ENCODE measurements at places on chromosomes 6 and 20.

DNA sequence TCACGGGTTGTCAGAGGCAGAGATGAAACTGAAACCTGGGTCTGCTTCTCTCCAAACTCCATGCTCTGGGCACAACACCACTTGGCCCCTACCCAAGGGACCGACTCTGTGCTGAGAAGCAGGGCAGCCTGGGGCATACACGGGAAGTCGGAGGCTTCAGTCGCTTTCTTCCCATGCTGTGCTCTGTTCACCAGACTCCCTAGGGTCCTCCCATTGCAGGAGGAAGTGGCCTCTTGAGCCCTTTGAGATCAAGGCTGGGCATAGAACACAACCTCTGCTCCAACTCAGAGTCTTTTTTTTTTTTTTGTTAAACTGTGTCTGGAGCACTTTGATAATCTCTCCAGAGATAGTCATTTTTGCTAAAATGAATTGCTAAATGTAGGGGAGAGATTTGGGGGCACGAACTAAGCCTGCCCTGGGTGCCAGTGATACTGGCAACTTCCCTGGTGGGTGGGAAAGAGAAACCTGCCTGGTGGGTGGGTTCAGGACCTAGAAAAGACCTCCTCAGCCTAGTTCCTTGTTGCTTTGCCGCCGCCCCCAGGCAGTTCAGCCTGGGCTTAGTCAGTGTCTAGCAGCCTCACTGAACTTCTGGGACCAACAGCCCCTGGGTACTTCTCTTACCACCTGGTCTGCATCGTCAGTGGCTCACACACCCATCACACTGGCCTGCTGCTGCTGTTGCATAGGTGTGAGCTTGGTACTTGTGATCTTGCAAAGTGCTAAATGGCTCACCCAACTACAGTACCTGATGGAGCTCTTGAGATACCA is 62.0 kb downstream of the PPP1R14C start:
- no peak for DNase-seq

- DNase-seq: no peak
These were observed 8.1 kb downstream of the PSORS1C2 start for GRCh38 chr6:31130751-31131150.

GRCh38 chr6:123990376-123990775 is 186.7 kb downstream of the NKAIN2 start:
- peak; percentile 8 for DNase-seq

- DNase-seq: peak; percentile 96
These were observed 59.9 kb upstream of the MAP7 start for GRCh38 chr6:136609873-136610706.

GRCh38 chr6:53765270-53765669 is 29.5 kb upstream of the LRRC1 start:
- peak; percentile 67 for DNase-seq

GRCh38 chr20:5260889-5261288 is 55.9 kb downstream of the PROKR2 start:
- DNase-seq: no peak

GRCh38 chr20:47126709-47127108 is 229.8 kb downstream of the ZMYND8 start:
- peak; percentile 79 for DNase-seq

- no peak for DNase-seq
These were observed 4.9 kb downstream of the CENPQ start for GRCh38 chr6:49468042-49468441.

DNA sequence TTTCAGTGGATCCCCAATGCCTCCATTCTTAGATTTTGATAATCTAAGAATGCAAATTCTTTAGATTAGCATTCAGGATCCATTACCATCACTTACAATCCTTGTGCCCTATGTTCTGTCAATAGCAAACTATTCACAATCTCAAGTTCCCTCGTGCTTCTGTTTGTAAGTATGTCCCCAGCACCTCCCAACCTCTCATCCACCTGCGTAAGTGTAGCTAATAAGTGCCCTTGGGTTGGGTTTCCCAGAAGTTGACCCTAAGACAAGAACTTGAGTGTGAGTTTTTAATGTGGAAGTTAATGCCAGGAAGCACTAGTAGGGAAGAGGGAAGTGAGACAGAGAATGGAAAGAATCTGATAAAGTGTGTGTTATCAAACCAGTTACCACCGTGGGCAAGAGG is 72.6 kb upstream of the PAK5 start:
- no peak for DNase-seq

DNA sequence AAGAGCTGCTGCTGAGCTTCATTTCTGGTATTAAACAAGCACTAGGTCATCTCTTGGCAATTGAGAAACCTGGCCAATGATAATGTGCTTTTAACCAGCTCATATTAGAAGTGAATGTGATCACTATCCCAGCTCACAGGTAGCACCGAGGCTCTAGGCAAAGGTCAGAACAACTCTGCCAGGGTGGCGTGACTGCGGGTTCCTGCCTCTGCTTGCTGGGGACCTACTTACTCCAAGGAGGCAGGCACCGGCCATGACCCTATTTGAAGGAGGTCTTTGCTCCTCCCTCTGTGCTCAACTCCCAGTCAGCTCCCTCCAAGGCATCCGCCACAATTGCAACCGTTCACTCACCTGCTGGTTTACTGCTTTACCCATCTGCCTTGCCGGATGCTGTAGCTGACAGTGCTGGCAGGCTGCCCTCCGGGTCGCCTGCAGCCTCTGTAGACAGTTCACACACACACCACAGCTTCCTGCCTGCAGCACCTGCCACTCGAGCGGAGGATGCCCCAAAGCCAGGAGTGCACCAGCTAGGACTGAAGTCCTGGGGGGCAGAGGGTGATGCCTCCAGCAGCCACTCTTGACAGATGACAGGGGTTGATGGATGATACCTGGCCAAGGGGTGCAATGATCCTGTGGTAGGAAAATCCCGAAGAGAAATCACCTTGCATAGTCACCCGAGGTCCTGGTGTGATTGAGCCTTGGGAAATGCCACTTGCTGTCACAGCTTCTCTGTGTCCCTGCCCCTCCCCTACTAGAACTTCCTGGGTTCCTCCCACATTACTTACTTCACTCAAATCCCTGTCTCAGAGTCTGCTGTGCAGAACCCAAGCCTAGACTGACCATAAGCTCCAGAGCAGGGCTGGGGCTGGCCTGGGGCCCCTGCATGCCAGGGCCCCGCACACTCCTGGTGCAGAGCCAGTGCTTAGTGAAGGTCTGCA is 8.8 kb upstream of the VSX1 start:
- no peak for DNase-seq

DNA sequence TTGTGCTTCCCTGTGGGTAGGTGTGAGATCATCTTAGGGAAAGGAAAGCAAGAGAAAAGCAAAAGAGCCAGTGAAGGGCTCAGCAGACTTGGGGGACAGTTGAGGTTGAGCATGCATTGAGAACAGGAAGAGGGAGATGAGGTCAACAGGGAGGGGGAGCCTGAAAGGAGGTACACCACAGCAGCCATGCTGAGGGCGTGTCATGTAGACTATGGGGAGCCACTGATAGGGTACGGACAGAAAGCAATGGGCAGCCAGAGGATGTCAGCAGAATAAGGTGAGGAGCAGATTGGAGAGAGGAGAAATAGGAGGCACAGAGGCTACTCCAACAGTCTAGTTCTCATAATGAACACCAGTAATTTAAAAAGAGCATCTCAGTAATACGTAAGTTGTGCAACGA is 351.1 kb upstream of the HTR1E start:
- DNase-seq: no peak

DNA sequence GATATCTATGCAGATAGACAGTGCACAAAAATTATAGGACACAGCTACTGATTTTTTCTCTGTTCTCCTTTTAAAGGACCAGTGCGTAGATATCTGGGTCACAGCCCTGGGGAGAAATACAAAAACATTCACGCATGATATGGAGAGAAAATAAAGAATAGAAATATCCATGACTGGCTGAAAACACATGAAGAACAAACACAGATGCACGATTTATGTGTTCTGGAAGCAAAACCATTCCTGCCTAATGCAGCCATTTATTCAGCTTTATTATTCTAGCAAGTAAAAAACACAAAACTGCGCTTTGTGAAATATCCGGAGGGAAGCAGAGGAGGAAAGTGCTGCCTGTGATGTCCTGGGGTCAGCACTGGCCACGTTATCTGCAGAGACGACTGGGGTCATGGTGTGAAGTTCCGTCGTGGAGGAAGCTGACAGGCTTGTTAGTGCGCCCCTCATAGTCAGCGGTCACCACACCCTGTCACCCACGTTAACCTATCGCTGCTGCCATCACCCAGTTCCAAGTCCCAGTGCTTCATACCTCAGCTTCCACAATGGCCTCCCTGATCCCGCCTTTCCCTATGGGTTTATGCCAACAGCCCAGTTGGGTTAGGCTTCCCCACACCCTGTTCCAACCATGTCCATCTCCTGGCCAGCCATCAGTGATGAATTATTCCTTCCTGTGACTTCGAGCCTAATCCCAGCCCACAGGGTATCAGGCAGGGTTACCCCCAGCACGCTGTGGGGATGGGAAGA is 86.6 kb upstream of the RPS6KA2 start:
- no peak for DNase-seq

DNA sequence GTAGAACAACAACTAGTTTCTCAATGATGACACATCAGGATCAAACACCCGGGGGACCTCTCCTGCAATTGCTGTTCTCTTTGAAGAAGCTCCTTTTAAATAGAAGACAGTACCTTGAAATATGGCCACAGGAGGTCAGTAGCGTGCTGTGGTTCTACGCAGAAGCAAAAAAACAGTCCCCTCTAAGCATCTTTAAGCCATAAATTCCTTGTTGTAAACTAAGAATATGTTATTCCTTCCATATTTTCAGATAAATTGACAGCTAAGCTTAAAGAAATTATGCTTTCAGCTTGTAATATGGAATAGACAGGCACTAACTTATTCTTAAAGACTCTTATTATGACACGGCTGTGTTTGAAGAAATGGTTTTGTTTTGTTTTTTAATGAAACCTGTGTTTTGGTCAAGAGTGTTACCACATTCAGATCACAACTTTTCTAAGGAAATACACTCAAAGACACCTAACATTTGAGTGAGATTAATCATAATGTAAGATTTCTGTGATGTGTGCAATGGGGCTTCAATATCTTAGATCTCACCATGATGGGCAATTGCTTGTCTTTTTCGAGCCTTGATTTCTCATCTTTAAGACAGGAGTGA is 49.7 kb upstream of the IL20RA start:
- DNase-seq: peak; percentile 80

DNA sequence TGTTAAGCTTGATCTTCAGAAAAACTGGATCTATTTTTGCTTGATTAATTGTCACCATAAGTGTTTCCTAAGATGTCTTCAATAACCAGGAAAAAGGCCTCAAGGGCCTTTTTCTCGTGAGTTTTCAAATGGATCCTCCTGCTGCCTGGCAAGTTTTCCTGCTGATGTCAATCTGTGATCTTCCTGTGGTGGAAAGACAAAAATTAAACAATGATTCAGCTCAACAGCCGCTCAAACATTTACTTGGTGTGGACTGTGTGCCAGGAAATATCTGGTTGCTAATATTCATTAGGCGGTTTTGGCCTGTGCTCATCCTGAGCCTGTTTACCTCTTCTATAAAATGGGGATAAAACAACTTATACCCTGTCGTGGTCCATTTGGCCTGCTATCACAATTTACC is 35.4 kb upstream of the SSTR4 start:
- DNase-seq: no peak

DNA sequence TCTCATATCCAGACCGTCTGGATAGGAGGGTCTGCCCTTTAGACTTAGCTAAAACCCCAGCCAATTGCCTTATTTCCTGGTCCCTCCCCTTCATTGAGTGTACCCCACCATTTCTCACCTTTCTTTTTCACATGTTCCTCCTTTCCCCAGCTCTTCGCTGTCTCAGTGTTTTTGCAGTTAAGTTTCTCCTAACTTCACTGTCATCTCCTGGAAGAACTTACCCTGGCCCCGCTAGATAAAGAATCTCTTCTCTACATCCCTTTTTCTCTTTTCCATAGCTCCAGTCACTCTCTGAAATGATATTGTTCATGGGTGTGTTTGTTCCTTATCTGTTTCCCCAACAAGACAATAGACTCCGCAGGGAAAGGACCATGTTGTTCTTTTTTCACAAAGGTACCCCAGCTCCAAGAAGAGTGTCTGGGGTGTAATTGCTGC is 208.8 kb downstream of the TSHZ2 start:
- no peak for DNase-seq

Measured in astrocyte of the hippocampus (primary cell).